ENCODE measurements at places on chromosomes 7 and 10.
A peak's percentile ranks its signal among the peaks of the same experiment; 100 is the strongest.

- peaks cover 1% of the 10 kb centered on the region for H3K36me3 ChIP-seq
- no peaks in the 10 kb centered on the region for H3K4me1 ChIP-seq
- no peak overlapping the region for H3K4me3 ChIP-seq
- no peaks in the 10 kb centered on the region for H3K27me3 ChIP-seq
- no peak overlapping the region for H3K27ac ChIP-seq
Observed at GRCh38 chr7:33287738-33288137, 158.4 kb downstream of the BBS9 start.

DNA sequence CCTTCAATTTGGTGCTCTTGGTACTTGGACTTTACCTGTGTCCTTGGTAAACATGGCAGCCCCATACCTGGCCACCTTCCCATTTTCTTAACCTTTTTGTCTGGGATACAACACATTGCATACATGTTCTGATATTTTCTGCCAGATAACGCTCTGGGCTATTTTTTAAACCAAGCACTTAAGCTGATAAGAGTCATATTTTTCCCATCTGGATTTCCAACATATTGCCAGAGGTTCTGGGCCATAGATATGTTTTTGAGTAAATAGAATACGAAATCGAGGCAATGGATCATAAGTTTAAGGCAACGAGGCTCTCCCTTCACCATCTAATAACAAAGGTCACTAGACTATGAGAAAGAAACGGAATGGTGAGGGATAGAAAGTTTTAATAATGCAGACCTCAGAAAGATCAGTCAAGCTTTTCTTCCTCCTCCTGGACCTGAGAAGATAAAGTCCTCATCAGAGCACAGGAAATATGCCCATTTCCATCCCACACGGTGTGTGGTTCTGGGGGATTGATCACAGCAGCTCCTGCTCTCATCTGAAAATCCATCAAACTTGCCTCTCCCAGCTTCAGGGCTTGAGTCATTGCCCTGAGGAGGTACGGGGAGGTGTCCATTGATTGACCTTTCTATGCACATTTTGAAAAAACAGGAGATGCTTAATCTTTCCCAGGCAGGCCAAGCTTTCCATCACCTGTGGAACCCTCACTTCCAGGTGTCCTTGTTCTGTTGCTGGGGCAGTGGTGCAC is 257.2 kb downstream of the GFRA1 start:
- no peak overlapping the region for H3K4me3 ChIP-seq
- no peaks in the 10 kb centered on the region for H3K36me3 ChIP-seq
- no peak overlapping the region for H3K27ac ChIP-seq
- H3K4me1 ChIP-seq, result no peaks in the 10 kb centered on the region

DNA sequence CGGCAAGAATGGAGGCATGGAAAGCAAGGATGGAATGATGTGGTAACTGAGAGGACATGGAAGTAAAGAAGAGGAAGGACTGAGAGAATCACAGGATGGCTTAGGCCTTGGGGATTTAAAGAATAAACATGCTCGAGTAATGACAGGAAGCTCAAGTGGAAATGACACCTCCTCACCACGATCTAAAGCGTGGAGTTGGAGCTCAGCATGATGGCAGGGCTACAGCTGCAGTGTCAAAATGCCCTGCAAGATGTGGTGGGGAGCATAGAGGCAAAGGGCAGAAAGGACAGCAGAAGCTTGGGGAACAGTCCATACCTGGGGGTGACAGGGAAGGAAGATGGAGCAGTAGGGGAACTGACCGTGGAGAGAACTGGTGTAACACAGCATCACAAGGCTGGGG is 229.5 kb upstream of the PLXNA4 start:
- no peak overlapping the region for H3K4me3 ChIP-seq
- DNase-seq, result no peak
- no peaks in the 10 kb centered on the region for H3K4me1 ChIP-seq
- no peaks in the 10 kb centered on the region for H3K27me3 ChIP-seq
- H3K36me3 ChIP-seq, result no peaks in the 10 kb centered on the region
- no peak overlapping the region for H3K27ac ChIP-seq

DNA sequence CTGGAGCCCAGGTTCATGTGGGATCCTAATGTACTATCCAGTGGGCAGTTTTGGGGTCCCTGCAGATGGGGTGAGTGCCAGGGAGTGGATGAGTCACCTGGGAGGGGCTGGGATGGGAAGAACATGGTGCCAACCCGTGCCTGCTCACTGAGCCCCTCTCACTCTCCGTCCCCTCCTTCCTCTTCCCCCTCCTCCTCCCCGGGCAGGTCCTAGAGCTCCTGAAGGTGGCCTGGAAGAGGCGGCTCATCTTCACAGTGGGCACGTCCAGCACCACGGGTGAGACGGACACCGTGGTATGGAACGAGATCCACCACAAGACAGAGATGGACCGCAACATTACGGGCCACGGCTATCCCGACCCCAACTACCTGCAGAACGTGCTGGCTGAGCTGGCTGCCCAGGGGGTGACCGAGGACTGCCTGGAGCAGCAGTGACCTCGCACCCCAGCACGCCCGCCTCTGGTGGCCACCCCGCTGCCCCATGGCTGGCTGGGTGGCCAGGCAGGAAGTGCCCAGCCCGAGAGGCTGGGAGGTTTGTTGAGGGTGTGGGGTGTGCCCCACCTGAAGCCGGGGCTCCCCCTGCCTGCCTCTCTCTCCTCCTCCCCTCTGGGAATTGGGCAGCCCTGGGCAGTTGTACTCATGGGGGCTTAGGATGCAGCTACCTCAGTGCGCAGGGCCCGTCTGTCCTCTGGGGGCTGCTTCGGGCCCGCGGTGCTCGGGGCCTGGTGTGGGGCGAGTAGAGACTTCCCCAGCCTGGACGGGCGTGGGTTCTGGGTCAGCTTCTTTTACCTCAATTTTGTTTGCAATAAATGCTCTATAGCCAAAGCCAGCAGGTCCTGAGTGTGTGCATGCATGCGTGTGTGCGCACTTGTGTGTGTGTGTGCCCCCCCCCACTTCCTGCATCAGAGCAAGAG is 4.9 kb upstream of the UPK3B start:
- no peak for DNase-seq
- H3K4me3 ChIP-seq, result no peak overlapping the region
- H3K4me1 ChIP-seq, result peaks cover 5% of the 10 kb centered on the region
- H3K27ac ChIP-seq, result no peak overlapping the region
- H3K27me3 ChIP-seq, result no peaks in the 10 kb centered on the region
- H3K36me3 ChIP-seq, result peaks cover 7% of the 10 kb centered on the region

- H3K36me3 ChIP-seq, result peaks cover 55% of the 10 kb centered on the region
- H3K4me3 ChIP-seq, result no peak overlapping the region
- no peaks in the 10 kb centered on the region for H3K27me3 ChIP-seq
- H3K4me1 ChIP-seq, result peaks cover 58% of the 10 kb centered on the region
Observed at GRCh38 chr10:22640359-22640758, 74.0 kb downstream of the PIP4K2A start.

DNA sequence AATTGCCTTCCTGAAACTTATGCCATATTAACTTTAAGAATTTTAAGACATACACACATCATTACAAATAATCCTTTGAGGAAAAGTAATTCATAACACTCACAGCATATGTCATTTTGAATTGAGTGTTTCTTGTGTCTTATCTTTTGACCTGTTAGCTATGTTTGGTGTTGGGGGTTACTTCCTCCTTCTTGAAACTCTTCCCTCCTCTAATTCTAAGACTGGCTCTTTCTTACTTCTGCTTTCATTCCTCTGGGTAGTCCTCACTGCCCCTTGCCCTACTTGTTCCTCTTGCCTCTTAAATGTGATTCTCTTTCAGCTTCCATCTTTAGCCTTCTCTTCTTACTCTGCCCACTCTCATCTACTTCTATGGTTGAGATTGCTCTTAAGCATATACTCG is 28.3 kb upstream of the PIP4K2A start:
- no peaks in the 10 kb centered on the region for H3K36me3 ChIP-seq
- no peak overlapping the region for H3K27ac ChIP-seq
- no peaks in the 10 kb centered on the region for H3K27me3 ChIP-seq

DNA sequence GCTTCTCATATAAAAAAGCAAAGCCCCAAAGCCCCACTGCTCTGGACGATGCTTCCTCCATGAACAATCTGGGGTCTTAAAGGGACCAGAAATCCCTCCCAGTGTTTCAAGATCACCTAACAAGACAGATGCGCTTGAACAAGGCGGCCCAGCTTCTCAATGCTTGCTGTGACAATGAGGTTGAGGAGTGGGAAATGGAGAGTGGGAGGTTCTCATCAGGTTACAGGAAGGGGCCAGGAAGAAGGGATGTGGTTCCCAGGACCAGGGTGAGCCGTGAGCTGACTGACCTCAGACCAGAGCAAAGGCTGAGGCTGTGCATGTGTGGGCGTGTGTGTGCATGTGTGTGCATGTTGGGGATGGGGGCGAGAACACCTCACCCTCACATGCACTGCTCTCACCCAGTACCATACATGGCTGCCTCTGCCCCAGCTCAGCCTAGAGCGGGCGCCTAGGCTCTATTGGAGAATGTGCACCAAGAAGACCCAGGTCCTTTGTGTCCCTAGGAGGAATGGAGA is 220.8 kb upstream of the GPR26 start:
- no peak overlapping the region for H3K27ac ChIP-seq
- no peak for DNase-seq
- H3K36me3 ChIP-seq, result no peaks in the 10 kb centered on the region
- H3K27me3 ChIP-seq, result peaks cover 5% of the 10 kb centered on the region
- no peak overlapping the region for H3K4me3 ChIP-seq
- no peaks in the 10 kb centered on the region for H3K4me1 ChIP-seq

GRCh38 chr7:18425838-18426445 is 69.6 kb upstream of the HDAC9 start:
- no peaks in the 10 kb centered on the region for H3K27me3 ChIP-seq
- no peaks in the 10 kb centered on the region for H3K36me3 ChIP-seq
- no peak overlapping the region for H3K4me3 ChIP-seq
- no peak overlapping the region for H3K27ac ChIP-seq
- no peaks in the 10 kb centered on the region for H3K4me1 ChIP-seq

DNA sequence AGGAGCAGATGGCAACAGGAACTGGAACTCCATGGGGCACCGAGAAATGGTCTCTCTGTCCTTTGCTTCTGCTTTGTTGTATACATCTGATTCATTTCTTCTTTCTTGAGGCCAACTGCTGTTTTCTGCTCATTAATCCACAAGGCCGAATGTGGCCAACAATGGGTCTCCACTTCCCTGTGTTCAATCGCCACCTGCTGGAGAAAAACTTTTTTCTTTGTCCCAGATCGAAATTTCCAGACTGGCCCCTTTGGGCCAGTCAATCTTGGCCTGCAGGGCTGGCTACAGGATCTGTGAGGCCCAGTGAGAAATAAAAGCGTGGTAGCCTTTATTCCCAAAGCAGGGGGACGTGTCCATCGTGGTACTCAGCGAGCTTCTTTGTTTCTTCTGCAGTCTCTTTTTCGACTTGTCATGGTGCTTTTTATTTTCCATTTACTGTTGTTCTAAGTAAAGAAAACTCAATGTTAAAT is 58.8 kb downstream of the PARP12 start:
- H3K27ac ChIP-seq, result no peak overlapping the region
- no peaks in the 10 kb centered on the region for H3K36me3 ChIP-seq
- H3K4me3 ChIP-seq, result no peak overlapping the region
- H3K27me3 ChIP-seq, result no peaks in the 10 kb centered on the region
- no peaks in the 10 kb centered on the region for H3K4me1 ChIP-seq

DNA sequence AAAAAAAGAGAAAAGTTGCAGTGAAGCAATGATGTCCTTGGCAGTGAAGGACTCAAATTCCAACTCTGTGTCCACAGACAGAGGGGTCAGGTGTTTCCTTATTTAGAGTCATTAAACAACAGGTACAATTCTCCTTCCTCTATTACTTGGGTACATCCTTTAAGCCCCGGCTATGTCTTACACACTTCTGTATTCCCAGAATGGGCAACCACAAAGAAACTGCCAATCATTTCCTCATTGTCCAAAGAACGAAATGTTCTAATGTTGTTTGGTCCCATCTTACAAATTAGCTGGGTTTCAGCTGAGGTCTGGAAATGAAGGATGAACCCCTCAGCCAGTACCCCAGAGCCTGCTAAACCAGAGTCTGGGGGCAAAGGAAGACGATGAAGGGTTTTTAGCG is 59.5 kb downstream of the GRB10 start:
- no peak overlapping the region for H3K27ac ChIP-seq
- H3K36me3 ChIP-seq, result no peaks in the 10 kb centered on the region
- no peak overlapping the region for H3K4me3 ChIP-seq
- no peaks in the 10 kb centered on the region for H3K27me3 ChIP-seq
- peaks cover 20% of the 10 kb centered on the region for H3K4me1 ChIP-seq
- DNase-seq, result no peak

GRCh38 chr10:98980353-98980752 is 255.3 kb downstream of the HPSE2 start:
- H3K27me3 ChIP-seq, result no peaks in the 10 kb centered on the region
- no peak overlapping the region for H3K27ac ChIP-seq
- no peaks in the 10 kb centered on the region for H3K36me3 ChIP-seq
- no peak overlapping the region for H3K4me3 ChIP-seq

DNA sequence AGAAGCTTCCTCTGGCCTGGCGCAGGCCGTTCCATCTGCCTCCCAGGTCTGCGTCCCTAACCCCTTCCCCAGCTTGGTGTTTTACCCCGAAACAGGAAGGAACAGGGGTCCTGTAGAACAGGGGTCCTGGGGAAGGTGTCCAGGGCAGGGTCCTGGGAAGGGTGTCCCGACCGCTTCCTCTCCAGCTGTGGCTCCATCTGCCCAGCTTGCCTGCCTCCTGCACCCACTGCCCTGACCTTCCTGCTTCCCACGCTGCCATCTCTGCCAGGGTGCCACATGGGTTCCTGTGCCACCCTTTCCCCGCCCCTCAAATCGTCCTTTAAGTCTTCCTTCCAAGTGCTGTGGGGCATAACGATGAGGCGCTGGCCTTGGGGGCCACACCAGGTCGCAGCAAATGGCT is 32.4 kb downstream of the WDR86 start:
- no peak for DNase-seq
- H3K27ac ChIP-seq, result no peak overlapping the region
- peaks cover 27% of the 10 kb centered on the region for H3K36me3 ChIP-seq
- no peak overlapping the region for H3K4me3 ChIP-seq

GRCh38 chr10:43680035-43680434 is 31.4 kb upstream of the ZNF32 start:
- no peaks in the 10 kb centered on the region for H3K36me3 ChIP-seq
- no peak for DNase-seq
- no peak overlapping the region for H3K4me3 ChIP-seq
- no peaks in the 10 kb centered on the region for H3K4me1 ChIP-seq
- no peak overlapping the region for H3K27ac ChIP-seq
- H3K27me3 ChIP-seq, result peaks cover 44% of the 10 kb centered on the region

DNA sequence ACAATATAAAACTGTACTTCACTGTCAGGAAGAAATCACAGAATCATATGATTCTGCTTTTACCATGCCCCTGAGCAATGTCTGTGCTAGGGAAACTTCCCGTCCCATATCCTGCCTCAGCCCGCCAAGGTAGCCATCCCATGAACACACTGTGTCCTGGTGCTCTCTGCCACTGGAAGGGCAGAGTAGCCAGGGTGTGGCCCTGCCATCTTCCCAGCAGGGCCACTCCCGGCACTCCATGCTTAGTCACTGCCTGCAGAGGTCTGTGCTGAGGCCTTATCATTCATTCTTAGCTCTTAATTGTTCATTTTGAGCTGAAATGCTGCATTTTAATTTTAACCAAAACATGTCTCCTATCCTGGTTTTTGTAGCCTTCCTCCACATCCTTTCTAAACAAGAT is 31.8 kb downstream of the AP3M1 start:
- H3K36me3 ChIP-seq, result peaks cover 75% of the 10 kb centered on the region
- no peaks in the 10 kb centered on the region for H3K4me1 ChIP-seq
- no peak overlapping the region for H3K4me3 ChIP-seq
- no peak overlapping the region for H3K27ac ChIP-seq

- H3K4me3 ChIP-seq, result peak overlapping the region; percentile 40
- peak overlapping the region; percentile 16 for H3K27ac ChIP-seq
- H3K4me1 ChIP-seq, result peaks cover 61% of the 10 kb centered on the region
- H3K36me3 ChIP-seq, result peaks cover 19% of the 10 kb centered on the region
- H3K27me3 ChIP-seq, result peaks cover 4% of the 10 kb centered on the region
Observed at GRCh38 chr7:106110238-106110560, 1.9 kb downstream of the SYPL1 start.

GRCh38 chr10:107033799-107034422 is 130.6 kb downstream of the SORCS1 start:
- DNase-seq, result no peak
- H3K27ac ChIP-seq, result no peak overlapping the region
- H3K4me3 ChIP-seq, result no peak overlapping the region
- H3K4me1 ChIP-seq, result no peaks in the 10 kb centered on the region
- H3K27me3 ChIP-seq, result no peaks in the 10 kb centered on the region

Data from activated naive CD4-positive, alpha-beta T cell treated with anti-CD3 and anti-CD28 coated beads, Interleukin-2, amount 10 ng/mL, durations not matched to agents 7 days and 5 days (primary cell).